NCI-H226 (cell line): ENCODE measurements at places on chromosomes 1 and 21.

DNA sequence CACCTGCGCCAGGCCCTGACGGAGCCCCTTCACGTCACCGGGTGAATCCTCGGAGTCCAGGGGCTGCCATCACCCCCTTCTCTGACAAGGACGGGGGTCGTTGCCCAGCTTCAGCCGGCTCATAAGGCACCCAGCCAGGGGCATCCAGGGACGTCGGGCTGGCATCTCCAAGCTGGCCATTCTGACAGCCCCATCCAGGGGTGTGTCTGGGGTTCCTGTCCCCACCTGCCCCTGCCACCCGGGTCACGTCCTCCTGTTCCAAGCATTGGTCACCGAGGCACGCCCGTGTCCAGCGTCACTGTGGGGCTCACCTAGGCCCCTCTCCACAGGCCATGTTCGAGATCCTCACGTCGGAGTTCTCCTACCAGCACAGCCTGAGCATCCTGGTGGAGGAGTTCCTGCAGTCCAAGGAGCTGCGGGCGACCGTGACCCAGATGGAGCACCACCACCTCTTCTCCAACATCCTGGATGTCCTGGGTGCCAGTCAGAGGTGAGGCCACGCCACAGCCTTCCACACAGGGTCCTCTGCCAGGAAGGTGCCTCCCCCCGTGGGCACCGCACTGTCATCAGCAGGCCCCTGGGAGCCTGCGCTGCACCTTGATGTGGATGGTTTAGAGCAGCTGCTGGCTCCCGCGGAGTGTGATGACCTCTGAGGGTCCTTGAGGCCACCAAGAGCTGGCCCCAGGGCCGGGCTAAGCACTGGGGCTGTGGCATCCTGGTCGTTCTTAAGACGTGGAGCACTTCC is 14.8 kb downstream of the ARHGEF16 start:
- DNase-seq = no peak

DNA sequence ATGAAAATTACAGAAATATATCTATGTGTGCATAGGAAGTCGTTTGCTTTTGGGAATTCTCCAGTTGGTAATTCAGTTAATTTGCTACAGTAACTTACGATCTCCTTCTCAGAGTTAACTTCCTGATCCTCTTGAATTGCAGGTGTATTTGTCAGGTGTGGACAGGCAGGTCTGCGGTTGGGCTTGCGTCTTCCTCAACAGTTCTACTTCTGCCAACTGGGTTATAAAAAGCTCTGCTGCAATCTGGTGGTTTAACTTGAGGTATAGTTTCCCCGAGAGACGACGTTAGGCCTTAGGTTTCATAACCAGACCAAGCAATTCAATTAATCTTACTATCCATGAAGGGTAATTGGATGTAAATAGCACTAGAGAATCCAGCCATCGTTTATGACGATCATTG is 88.2 kb downstream of the GABPA start:
- DNase-seq = no peak

- no peak for DNase-seq
These were observed 4.9 kb upstream of the KIF14 start for GRCh38 chr1:200625381-200625824.

- DNase-seq = no peak
These were observed 35.5 kb upstream of the ASB17 start for GRCh38 chr1:75967719-75968118.

DNA sequence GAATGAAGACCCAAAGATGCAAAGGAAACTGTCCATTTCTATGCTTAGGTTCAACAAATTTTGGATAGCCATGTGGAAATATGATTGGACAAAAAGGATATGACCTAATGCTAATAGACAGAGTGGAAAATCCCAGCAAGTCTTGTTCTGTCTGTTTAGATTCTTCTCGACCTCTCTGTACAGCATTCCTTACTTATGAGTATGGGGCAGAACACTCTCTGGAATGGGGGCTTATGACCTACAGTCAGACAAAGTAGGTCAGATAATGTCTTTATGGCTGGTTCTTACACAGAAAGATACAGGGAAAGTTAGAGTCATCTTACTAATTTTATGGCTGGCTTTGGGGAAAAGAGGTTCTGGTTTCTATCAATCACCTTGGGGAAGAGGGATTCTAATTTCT is 2.8 kb downstream of the GCSAML start:
- DNase-seq = peak; percentile 86

GRCh38 chr1:161020509-161021164 is at the start of gene F11R:
Gene F11R (minus strand): TSS chr1:161021152. CDS start chr1:161021073, 79 bp downstream.
- no peak for DNase-seq

- no peak for DNase-seq
These were observed 34.9 kb upstream of the TACSTD2 start for GRCh38 chr1:58611861-58612385.

DNA sequence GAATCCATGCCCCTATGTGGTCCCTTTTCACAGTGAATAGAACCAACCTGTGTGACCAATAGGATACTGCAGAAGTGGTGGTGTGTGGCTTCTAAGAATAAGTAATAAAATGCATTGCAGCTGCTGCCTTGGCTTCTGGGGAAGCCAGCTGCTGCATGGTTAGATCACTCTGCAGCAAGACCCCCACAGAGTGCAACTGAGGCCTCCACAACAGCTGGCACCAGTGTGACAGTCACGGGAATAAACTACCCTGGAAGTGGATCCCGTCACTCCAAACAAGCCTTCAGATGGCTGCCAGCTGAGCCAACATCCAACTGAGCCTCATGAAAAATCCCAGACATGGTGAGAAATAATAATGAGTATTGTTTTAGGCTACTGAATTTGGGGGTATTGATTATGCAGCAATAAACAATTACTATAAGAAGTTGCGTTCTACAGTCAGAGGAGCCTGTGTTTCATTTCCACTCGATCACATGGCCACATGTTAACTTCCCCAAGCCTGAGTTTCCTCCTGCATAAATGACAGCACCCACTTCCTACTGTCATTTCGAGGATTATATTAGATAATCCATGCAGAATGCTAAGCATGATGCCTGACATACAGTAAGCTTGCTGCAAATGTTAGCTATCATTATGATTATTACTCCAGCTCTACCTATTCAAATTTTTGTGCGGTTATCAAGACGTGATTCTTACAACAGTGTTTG is 20.8 kb upstream of the COG2 start:
- DNase-seq = no peak

DNA sequence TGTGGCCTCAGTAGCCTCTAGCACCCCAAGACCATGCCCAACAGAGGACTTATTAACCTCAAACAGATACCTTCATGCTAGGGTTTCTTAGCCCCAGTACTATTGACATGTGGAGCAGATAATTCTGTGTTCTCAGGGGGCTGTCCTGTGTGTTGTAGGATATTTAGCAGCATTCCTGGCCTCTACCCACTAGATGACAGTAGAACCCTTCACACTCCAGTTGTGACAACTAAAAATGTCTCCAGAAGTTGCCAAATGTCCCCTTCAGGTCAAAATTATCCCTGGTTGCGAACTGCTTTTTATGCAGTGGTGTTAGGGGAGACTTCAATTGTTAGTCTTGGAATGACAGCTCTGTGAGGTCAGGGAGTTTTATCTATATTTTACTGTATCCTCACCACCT is 8.1 kb downstream of the KAZN start:
- DNase-seq = no peak

DNA sequence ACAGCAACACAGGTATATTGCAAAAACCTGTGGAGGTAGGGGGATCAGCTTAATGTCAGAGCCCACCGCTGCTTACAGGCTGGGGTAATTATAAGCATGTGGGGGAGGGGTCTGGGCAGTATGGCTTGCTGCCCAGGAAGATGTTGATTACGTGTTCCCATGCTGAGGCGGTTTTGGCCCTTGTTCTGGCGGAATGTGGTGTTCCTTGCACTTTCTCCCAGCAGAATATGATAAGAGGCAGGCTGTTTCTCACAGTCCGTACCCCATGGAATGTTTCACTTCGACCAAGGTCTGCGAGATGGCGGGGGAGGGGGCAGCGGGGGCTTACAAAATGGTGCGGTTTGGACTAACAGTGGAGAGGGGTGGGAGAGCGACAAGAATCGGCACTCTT is 9.8 kb upstream of the HPCAL4 start:
- peak; percentile 84 for DNase-seq

- DNase-seq = peak; percentile 15
These were observed 49.0 kb downstream of the SIM2 start for GRCh38 chr21:36747815-36748383.

- DNase-seq = no peak
These were observed 41.7 kb downstream of the PLXNA2 start for GRCh38 chr1:208202333-208202995.

- DNase-seq = no peak
These were observed 48.1 kb downstream of the LHX4 start for GRCh38 chr1:180278194-180278515.

DNA sequence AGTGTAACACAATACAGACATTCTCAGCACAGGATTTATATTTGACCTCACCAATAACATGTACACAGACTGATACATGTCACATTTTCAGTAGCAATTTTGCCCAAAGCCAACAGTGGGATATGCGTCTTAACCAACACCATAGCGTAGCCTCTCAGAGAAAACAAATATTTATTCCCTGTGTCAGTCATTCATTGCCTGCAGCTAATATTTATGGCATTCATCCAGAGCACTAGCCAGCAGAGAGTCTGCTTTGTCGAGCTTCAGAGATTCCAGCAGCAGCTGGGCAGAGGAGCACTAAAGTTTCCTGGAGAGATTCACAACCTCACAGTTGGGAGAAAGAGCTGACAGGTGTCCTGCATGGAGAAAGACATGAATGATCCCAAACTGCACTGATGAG is 400.7 kb upstream of the DAB1 start:
- DNase-seq = no peak

GRCh38 chr1:163085904-163086268 is 16.7 kb downstream of the RGS4 start:
- no peak for DNase-seq

- no peak for DNase-seq
These were observed 194.0 kb downstream of the TOMM20 start for GRCh38 chr1:234934611-234935033.

DNA sequence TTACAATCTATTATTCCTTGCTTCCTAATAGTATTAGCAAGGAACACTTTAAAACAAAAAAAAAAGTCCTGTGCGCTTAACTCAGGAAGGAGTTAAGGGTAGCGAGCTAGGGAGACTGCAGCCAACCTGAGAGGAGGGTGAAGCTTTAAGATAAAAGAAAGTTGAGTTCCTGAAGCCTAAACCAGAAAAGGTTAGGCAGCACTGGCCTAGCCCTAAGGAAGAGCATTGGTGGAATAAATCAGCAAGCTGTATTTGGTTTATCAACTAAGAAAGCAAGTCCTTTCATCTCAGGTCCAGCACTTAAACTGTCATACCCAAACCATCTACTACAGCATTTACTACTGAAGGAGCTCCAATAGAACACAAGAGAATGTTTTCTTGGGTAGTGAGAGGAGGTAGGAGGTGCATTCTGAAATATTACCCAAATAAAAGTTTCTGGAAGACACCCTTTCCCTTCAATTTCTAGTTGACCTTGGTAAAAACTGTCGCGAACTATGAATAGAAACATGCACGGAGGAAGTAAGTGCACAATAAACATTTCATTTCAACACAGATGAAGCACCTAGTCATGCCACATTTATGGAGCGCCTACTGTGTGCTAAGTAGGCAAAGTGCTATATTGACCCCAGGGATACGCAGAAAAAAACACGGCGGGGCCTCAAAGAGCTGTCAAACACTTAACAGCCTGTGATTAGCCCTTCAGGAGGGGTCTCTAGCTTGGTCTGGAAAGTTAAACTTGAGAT is 1.3 kb downstream of the GLRX2 start:
- DNase-seq = no peak

DNA sequence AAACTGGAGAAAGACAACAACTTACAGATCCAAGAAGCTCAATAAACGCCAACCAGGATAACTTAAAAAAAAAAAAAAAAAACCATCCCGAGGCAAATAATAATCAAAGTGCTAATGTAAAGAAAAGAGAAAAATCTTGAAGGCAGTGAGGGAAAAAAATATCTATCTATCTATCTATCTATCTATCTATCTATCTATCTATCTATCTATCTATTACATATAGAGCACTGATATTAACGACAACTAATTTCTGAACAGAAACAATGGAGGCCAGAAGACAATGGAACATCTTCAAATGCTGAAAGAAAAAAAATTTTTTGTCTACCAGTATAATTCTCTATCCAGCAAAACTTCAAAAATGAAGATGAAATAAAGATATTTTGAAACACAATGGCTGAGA is 18.0 kb downstream of the PACC1 start:
- DNase-seq = no peak

DNA sequence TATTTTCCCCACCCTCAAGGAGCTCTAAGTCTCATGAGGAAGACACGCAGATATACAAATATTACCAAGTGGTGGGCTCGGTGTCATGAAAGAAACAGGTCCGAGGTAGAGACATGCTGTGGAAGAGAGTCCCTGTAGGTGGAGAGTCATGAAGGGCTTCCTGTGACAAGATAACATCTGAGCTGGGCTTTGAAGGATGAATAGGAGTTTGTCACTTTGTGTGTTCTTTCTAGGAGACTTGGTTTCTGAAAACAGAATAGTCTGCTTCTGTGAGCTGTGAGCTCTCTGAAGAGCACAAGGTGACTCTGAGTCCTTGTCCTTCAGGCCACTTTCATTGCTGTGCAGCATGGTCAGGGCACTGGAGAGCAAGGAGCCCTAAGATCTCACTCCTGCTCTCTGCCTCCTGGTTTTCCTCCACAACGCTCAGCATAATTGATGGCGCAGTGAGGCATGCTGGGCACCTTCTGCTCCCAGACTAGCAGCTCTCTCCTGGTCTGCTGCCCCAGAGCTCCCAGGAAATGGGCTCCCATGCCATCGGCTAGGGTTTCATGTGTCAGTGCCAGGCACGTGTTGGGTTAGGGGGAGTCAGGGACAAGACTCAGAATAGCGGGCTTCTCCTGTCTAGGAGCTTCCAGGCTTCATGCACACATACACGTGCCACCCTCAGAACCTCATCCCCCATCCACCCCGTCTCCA is 209.9 kb upstream of the CSF3R start:
- DNase-seq = no peak

DNA sequence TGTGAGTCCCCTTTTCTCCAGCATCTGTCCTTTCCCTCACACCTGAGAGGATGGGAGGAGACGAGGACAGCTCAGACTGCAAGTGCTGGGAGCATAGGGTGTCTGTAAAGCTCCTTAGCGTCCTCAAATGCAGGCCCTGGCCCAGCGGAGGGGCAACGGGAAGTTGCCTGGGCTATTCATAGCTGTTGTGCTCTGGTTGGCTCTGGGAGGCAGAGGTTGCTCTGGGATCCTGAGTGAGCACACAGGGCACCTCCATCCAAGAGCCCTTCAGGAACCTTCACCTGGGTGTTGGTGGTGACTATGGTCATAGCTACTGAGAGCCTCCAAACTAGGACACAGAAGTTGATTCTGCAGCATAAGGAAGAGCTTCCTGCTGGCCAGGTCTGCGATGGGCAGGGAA is 2.6 kb downstream of the PADI1 start:
- DNase-seq = no peak

DNA sequence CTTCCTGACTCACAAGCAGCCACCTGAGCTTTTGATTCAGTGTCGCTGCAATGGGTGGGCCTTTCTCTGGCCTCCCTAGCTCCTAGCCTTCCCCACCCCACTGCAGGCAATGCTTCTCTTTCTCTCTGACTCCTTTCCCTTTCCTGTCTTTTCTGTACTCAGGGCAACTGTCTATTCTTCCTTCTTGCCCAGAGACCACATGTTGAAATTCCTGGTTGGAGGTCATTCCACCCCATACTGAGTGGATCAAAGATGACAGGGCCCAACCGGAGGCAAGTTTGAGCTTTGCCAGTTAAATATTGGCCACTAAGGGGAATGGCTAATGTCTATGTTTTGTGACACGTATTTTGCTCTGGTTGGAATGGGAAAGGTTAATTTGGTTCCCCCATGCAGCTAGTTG is 65.2 kb upstream of the ARID1A start:
- DNase-seq = no peak
